Hematopoietic multipotent progenitor cell treated with erythropoietin and hydrocortisone succinate and interleukin-3 and kit ligand, for 8 days (in vitro differentiated cells): ENCODE measurements at places on chromosomes 1 and 21.

- DNase-seq = no peak
Measured at GRCh38 chr1:107362468-107363140, 221.8 kb downstream of the NTNG1 start.

GRCh38 chr1:152543820-152544219 is 22.8 kb downstream of the LCE3E start:
- peak; percentile 61 for DNase-seq

- DNase-seq = no peak
Measured at GRCh38 chr1:196071447-196071846, 536.8 kb downstream of the KCNT2 start.

DNA sequence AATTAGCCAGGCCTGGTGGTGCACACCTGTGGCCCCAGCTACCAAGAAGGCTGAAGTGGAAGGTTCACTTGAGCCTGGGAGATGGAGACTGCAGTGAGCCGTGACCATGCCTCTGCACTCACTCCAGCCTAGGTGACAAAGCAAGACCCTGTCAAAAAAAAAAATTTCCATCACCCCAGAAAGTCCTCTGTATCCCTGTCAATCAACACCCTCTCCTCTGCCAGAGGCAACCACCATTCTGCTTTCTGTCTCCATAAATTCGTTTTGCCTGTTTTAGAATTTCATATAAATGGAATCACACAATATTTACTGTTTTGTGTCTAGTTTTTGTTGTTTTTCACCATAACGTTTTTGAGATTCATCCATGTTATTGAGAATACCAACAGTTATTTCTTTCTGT is 141.6 kb upstream of the SLC45A1 start:
- DNase-seq = no peak

- DNase-seq = peak; percentile 64
Measured at GRCh38 chr1:150464422-150464826, 22.8 kb upstream of the TARS2 start.

- DNase-seq = no peak
Measured at GRCh38 chr1:230070321-230071208, 3.5 kb downstream of the GALNT2 start.

GRCh38 chr1:44407430-44408211 is 2.6 kb downstream of the RNF220 start:
- no peak for DNase-seq

DNA sequence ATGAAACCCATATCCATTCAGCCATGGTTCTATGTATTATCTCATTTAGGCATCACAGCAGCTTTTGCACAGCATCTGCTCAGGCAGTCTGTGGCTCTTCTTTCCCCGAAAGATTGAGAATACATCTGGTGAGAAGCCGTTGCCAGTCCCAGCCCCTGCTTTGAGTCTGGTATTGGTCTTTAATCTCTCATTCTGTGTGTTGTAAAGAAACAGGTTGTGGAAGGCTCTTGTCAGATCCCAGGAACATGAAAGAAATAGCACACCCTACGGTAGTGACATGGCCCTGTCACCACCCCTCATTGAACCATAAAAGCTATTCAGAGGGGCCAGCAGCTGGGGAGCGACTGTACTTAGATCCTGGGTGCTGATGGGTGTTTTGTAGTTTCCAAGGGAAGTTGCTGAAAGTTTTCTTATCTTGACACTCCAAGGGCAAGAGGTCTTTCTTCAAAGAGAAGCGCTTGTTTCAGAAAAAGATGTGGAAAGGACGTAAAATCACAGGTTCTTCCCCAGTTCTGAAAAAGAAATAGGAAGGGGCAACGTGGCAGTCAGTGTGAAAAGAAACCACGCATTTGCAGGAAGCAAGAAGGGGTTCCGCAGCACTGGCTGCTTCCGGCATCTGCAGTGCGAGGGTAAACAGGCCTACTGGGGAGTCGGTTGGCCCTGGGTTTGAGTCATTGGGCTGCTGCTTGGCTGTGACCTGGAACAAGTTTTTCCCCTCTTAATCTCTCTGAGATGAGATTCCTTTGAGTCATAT is 145.0 kb downstream of the DHRS3 start:
- DNase-seq = peak; percentile 82

DNA sequence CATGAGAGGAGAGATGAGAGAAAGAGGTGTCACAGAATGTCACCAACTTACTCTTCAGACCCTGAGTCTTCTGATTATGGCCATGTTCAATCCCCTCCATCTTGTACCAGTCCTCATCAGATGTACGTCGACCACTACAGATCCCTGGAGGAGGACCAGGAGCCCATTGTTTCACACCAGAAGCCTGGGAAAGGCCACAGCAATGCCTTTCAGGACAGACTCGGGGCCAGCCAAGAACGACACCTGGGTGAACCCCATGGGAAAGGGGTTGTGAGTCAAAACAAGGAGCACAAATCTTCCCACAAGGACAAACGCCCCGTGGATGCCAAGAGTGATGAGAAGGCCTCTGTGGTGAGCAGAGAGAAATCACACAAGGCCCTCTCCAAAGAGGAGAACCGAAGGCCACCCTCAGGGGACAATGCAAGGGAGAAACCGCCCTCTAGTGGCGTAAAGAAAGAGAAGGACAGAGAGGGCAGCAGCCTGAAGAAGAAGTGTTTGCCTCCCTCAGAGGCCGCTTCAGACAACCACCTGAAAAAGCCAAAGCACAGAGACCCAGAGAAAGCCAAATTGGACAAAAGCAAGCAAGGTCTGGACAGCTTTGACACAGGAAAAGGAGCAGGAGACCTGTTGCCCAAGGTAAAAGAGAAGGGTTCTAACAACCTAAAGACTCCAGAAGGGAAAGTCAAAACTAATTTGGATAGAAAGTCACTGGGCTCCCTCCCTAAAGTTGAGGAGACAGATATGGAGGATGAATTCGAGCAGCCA is 8.0 kb downstream of the ELOA start:
- DNase-seq = peak; percentile 72
